ENCODE measurements at places on chromosomes 7 and 10.
A peak's percentile ranks its signal among the peaks of the same experiment; 100 is the strongest.

DNA sequence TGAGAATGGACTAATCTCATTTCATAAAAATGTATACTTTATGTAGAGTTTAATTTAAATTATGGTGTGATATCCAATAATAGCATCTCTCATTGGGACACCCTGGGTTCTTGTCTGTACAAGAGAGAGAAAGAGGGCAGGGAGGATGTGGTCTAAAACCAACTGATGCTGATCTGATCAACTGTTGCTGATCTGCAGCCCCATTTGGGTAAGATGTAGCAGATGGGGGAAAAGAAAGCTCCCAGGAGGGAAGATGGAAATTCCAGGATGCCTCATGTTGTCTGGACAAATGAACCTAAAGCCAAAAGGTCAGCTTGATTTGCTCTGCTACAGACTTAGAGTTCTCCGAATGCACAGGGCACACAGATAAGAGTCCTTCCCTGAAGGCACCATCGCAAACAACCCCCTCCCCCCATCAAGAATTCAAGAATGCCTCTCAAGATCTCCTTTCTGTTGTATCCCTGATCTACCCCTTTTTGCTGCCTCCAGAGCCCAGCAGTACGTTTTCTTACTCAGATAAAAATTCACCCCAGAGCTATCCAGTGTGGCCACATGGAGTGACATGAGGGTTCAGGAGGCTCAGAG lies 171.4 kb upstream of the INHBA start:
- DNase-seq, result no peak

DNA sequence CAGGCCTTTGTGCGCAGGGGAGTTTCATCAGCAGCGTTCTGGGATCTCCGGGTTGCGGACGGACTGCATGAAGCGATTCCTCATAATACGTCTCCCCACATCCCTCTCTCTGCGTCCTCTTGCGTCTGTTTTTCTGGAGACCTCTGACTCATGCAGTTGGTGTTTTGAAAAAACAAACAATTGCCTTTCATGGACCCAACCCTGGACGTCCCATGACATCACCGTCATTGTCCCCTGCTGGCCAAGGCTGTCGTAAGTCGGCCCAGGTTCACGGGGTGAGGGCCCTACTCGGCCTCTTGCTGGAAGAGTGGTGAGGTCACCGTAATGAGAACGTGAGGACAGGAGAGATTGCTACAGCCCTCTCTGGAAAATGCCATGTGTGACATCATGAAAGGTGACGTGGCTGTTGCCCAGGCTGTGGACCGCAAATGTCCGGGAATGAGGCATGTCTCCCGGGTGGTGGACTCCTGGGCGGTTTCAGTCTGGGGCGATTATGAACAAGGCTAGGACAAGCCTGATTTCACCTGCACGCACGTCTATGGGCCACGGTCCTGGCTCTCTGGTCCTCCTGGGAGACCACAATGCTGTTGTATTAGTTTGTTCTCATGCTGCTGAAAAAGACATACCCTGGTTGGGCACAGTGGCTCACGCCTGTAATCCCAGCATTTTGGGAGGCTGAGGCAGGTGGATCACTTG lies 9.8 kb upstream of the MAFK start:
- DNase-seq, result no peak

DNA sequence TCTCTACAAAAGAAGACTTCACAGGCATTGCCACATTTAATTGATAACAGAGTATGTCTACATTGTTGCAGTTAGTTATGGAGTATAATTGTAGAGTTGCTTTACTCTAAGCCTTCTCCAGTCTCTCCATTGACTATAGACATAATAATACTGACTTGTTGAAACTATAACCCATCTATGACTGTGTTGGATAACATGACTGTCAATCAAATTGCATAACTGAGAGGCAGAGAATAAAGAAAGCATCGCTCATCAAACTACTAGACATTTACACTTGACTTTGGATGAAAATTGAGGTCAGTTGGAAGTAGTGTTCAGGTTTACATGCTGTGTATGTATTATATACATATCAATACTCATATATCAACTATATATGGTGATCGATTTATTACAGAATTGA lies 3.4 kb upstream of the ATXN7L1 start:
- DNase-seq, result no peak

DNA sequence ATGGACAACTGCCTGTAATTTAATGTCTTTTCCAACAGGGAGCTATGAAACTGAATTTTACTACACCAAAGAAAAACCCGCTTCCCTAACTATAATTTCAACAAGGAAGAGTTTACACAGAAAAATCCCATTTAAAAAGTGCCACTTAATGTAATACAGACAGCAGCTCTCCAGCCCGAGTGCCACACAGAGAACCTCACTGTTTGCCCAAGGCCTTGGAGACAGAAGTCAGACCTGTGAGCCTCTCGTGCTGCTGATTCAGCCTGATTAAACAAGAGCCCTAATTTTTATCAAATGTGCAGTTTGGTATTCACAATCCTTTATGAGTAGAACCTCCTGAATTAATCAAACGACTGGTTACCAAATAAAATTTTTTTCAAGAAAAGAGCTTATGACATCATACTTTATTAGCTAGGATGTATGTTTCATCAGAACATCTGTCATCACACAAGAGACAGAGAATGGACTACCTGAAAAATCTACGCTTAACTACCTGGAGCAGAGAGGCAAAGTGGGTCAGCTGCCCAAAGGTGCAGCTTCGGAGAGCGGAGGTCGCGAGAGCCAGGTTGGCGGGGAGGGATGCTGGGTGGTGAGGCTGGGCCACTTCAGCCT lies 543.6 kb downstream of the SDK1 start:
- no peak for DNase-seq

- no peak for DNase-seq
Observed at GRCh38 chr7:47576866-47577306, 5.0 kb downstream of the TNS3 start.

DNA sequence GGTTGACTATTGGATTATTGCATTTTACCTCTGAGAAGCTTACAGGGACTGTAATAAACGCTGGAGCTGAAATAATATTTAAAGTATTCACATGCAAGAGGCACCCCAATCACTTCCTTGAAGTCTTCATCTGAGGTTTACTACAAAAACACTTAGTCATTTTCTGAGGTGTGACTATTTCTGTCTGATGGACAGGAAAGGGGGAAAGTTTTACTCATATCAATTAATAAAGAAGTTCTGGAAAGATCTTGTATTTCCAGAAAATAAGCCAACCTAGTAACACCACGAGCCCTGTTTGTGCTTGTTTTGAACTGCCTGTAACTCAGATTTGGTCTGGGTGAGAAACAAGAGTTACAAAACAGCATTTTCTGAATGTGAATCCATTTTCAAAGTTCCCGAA lies 63.9 kb upstream of the PRKCQ start:
- no peak for DNase-seq

DNA sequence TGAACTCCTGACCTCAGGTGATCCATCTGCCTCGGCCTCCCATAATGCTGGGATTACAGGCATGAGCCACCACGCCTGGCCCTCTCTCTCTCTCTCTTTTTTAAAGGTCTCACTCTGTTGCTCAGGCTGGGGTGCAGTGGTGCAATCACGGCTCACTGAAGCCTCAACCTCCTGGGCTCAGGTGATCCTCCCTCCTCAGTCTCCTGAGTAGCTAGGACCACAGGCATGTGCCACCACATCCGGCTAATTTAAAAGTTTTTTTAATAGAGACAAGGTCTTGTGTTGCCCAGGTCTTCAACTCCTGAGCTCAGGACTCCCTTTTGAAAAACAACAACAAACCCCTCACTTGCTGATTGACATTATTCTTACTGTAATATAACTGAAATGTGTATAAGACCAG lies 11.6 kb downstream of the PALD1 start:
- no peak for DNase-seq

DNA sequence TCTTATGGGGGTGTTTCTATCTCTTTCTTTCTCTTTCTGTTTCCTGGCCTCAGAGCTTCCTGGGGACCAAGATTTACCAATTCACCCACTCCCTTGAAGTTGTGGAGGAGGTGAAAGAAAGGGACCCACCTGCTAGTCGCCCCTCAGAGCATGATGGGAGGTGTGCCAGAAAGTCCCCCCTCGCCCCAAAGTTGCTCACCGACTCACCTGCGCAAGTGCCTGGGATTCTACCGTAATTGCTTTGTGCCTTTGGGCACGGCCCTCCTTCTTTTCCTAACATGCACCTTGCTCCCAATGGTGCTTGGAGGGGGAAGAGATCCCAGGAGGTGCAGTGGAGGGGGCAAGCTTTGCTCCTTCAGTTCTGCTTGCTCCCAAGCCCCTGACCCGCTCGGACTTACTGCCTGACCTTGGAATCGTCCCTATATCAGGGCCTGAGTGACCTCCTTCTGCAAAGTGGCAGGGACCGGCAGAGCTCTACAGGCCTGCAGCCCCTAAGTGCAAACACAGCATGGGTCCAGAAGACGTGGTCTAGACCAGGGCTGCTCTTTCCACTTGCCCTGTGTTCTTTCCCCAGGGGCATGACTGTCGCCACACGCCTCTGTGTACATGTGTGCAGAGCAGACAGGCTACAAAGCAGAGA lies 12.2 kb downstream of the AQP1 start:
- DNase-seq, result no peak

GRCh38 chr10:95201736-95202135 lies 7.7 kb downstream of the ACSM6 start:
- no peak for DNase-seq

GRCh38 chr10:132059760-132060508 lies 5.8 kb upstream of the JAKMIP3 start:
- no peak for DNase-seq

- DNase-seq, result no peak
Observed at GRCh38 chr7:617614-618538, 98.2 kb upstream of the PDGFA start.

DNA sequence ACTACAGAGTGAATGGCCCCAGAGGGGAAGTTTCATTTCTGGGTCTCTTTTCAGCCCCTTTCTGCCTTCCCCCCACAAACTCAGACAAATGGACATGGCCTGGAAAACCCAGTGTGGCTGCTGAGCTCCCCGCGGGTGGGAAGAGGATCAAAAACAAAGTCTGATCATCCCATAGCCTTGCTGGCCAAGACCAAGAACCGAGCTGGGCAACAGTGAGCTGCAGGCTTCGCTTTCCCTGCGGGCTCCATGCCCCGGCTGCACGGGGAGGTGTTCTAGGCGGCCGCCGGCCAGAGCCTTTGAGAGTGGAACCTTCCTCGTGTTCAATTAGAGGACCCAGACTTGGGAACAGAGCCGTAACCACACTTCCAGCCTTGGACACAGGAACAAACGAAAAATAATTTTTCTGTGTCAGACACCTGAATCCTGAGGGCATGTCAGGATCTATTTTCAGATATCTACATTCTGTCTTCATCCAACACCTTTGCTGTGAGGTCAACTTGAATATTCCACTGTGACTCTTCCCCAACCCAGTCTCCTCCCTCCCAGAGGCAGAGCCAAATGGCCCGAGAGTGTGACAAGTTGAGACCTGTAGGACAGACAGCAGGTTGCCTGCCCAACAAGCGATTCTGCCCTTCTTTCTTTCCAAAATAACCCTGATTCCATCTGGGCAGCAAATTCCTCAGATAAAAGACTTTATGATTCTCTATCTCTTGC lies 26.0 kb downstream of the WDR86 start:
- DNase-seq, result no peak

GRCh38 chr7:12436896-12437535 lies 33.4 kb upstream of the VWDE start:
- DNase-seq, result no peak

DNA sequence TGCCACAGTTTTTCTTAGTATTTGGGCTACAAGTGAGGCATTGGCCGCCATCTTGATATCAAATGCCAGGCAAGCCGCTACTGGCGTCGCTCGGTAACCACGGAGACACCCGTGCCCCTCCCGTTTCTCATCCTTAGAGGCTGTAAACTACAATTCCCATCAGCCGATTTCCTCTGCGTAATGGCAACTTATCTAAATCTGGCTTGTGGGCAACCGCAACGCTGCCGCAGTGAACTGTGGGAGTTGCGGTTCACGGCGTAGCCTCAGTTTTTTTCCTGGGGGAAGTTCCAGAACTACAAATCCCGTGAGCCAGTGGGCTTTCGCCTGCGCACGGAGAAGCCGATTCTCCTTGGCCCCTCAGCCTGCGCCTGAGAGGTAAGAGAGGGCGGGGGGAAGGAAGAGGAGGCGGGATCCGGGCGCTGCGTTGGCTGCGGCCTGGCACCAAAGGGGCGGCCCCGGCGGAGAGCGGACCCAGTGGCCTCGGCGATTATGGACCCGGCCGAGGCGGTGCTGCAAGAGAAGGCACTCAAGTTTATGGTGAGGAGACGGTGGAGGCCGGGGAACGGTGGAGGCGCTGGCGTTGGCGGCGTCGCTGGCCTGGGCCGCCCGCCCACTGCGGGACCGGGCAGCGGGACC lies at the start of gene BTRC:
TSS of gene BTRC (plus strand) at position 474 of the 636 bp plus-strand sequence. CDS start at position 490, 16 bp downstream.
- DNase-seq, result peak; percentile 99

- no peak for DNase-seq
Observed at GRCh38 chr7:135970682-135971365, 6.3 kb downstream of the MTPN start.

DNA sequence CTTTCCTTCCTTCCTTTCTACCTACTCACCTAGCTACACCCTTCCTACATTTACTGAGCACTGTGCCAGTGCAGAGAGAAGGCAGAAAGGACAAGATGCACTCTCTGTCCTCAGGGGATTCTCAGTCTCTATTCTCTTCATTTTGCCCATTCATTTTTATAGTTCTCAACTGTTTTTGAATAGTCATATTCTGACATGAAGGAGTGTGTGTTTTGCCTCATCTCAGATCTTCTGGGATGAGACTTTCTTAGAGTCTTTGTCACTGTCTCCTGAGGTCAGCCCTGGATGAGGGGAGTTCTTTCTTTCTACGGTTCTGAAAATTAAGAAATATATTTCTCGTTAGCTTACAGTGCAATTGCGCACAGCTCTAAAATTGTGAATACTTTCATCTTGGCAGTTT lies 21.3 kb downstream of the CLCN1 start:
- no peak for DNase-seq

DNA sequence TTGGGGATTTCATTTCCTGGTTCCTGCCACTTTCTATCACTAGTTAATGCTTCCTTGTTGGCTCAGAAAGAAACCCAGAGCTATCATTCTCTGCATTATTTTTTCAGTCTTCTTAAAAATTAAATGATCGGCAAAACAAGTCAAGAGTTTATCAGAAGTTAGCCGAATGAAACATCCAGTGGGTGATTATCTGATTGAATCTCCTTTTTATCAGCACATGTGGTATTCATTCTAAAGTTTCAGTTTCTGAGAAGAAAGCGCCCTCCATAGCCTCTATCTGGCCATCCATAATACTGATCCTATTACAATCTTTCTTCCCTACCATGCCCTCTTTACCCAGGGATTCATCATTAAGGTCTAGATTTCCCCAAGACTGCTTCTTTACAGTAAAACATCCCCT lies 71.8 kb downstream of the OSBPL3 start:
- no peak for DNase-seq

DNA sequence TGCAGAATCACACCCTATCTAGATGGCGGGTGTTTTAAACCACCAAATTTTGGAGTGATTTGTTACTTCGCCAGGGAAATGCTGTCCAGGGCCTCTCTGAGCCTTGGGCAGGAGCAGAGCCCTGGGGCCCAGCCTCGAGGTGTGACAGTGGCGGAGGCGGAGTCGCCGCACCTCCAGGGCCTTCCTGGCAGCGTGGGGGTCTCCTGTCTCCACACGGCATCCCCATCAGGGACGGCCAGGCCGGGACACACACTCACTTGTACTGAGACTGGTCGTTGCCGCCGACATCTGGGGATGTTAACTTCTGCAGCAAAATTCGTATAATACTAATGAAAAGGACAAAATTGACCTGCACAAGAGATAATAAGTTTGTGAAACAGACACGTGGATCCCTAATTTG lies 110.7 kb downstream of the VIPR2 start:
- DNase-seq, result no peak
